Stimulated activated CD4-positive, alpha-beta T cell treated with anti-CD3 and anti-CD28 coated beads, Interleukin-2, amount 100 ng/mL, for 24 hours (primary cell): ENCODE measurements at places on chromosomes 1 and 21.
A peak's percentile ranks its signal among the peaks of the same experiment; 100 is the strongest.

GRCh38 chr21:33075128-33075527 is 5.2 kb downstream of the OLIG1 start:
- no peak for DNase-seq

GRCh38 chr1:18644446-18644845 is 13.8 kb downstream of the PAX7 start:
- DNase-seq = no peak

GRCh38 chr1:96515430-96515829 is 206.2 kb upstream of the PTBP2 start:
- DNase-seq = no peak

- peak; percentile 77 for DNase-seq
Measured at GRCh38 chr1:39491146-39491921, at the start of gene BMP8A. Gene BMP8A (plus strand): TSS chr1:39491636. CDS start chr1:39491992, 356 bp downstream.

DNA sequence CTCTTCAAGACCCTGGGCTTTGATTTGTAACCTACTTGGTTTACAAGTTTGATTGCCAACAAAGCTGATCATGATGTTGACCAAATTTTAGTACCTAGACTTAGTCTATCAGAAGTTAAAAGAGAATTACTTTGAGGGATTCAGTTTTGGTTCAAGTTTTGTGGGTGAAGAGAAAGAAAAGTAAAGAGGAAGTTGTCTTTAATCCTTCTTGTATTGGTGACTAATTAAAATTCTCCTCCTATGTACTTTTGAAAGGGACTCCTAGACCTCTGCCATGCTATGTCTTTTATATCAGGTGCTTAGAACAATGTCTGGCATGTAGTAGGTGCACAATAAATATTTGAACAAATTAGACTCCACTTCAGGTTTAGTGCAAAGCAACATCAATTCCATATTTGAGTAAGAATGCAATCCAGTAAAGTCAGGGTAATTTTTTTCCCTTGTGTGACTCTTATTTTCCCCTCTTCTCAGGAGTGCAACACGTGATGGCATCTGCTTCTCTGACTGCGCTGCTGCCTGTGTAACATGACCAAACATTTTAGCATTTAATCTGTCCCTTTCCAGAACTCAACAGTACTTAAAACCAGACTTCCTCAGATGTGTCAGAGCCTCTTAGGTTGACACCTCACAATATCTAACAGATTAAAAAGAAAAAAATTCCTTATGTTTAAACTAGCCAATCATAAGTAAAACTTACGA is 41.1 kb upstream of the KCNQ4 start:
- DNase-seq = peak; percentile 24

GRCh38 chr1:40734882-40735628 is 43.6 kb downstream of the NFYC start:
- DNase-seq = no peak

- DNase-seq = no peak
Measured at GRCh38 chr1:233356705-233356987, 29.1 kb downstream of the MAP3K21 start.

DNA sequence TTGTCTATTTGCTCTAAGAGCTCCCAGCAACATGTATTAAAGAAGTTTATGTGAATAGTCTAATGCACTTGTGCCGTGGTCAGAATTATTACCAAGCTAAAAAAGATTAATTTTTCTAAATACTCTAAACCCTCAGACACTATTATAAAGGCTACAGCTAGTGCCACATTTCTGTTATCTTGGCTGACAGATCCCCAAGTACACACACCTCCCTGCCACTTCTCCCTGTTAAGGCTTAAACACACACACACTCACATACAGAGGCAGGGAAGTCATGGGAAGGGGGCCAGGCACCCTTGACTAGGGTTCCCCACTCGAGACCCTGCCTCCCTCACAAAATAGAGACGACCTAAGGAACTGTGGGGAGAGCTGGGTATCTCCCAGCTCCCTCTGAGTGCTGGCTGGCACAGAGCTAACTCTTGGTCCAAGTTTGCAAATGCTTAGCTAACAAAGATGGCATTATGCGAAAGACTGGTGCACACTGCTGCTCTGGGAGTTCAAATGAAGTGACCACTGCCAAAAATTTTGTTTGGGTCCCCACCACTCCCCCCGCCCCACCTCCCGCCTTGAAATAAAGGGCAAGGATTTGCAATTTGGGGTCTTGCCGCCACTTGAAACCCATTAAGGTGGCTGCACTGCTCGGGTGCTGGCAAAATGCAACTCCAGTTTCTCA is 9.8 kb downstream of the SSBP3 start:
- DNase-seq = no peak

DNA sequence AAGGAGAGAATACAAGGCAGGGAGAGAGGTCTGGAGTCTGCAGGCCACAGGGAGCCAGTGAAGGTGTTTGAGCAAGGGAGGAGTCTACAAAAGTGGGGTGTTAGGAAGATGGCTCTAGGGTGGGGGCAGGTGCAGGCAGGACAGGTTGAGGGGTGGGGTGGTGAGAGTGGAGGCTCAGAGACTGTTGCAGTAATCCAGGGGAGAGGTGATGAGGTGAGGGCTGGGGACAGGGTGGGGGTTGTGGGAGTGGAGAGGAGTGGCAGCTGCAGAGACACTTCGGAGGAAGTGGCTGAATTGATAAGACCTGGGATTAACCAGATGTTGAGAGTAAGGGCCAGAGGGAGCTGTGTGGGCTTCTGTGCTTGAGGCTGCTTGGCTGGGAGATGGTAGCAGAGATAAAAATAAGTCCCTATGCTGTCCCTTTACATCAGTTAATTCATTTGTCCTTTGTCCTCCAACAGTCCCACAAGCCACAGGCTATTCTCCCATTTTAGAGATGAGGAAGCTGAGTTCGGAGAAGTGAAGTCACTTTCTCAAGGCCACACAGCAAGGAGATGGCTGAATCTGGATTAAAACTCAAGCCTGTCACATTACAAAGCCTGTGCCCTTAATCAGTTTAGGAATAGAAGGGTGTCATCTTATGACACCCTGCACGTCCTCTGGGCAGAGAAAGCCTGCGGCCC is 54.8 kb upstream of the SYNC start:
- DNase-seq = no peak

DNA sequence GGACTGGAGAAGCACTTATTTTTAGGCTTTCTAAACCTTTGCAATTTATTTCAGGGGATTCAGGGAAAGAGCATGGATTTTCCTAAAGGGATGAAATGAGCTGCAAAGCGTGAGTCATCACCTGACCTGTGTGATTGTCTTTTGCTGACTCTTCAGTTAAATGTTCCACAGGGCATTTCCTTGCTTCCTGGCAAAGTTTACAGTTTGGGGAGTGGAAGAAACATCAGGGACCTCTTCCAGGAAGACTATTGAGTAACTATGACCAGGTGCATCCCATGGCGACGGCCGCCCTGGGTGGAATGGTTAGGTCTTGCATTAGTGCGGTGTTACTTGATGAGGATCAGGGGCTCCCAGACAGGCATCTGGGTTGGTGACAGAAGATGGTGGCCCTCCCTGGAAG is 79.5 kb upstream of the SIPA1L2 start:
- no peak for DNase-seq

DNA sequence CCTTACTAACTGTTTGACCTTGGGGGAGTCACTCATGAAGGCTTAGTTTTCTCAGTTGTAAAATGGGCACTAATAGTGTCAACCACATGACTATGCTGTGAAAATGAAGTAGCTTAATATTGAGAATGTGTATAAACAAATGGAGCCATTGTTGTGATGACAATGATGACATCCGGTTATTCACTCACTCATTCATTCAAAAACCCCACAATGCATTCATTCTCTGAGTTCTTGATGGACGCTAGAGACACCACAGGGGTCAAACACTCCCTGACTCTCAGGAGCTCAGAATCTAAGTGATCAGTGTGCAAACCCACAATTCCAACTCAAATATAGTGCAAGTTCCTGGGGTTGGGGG is 138.9 kb downstream of the FOXD2 start:
- DNase-seq = no peak

DNA sequence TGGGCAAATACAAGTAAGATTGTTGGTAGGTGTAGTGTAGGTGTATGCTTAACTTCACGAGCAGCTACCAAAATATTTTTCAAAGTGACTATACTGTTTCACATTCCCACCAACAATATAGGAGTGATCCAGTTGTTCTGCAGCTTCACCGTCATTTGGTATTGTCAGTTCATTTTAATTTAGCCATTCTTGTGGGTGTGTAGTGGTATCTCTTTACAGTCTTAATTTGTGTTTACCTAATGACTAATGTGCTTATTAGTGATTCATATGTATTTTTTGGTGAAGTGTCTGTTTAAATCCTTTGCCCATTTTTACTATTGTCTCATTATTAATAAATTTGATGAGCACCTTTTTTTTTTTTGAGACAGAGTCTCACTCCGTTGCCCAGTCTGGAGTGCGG is 35.4 kb downstream of the RCSD1 start:
- no peak for DNase-seq

DNA sequence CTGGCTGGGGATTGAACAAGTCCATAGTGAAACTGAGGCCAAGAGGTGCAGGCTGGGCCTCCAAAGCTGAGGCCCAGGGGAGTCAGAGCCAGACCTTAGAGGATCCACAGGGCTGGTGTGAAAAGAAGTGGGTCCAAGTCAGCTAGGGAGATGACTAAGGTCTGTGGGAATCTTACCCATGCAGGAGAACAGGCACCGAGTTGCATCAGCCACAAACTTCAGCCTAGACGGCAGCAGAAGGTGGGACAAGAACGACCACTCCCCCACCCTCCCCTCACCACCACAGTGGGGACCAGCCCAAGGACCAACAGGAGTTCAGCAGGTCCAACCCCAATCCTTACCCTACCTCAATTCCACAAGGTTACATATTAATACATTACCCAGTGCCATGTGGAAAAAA is 282.3 kb downstream of the TTLL7 start:
- no peak for DNase-seq

- no peak for DNase-seq
Measured at GRCh38 chr1:147480565-147480935, 60.8 kb upstream of the BCL9 start.

- no peak for DNase-seq
Measured at GRCh38 chr1:44453798-44454349, 48.8 kb downstream of the RNF220 start.

DNA sequence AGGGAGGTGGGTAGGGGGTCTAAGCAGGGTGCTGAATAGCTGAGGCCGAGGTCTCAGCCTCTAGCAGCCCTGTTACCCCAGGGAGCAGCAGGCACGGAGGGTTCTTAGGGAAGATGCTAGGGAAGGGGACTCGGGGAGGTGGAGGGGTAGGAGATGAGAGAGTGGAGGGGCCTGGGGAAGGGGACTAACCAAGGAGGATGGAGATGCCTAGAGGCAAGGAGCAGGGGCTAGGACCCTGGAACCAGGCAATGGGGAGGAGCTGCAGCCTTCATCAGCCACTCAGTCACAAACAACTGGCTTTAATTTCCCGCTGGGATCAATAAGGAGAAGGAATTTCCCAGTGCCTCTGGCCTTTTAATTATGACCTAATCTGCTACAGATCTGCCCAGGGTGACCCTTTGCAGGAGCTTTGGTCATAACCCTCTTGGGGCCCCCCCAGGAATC is 2.9 kb upstream of the CRABP2 start:
- DNase-seq = no peak

GRCh38 chr1:89610457-89611011 is 22.4 kb upstream of the LRRC8C start:
- DNase-seq = peak; percentile 49

- no peak for DNase-seq
Measured at GRCh38 chr21:22889445-22889844, 1891.2 kb downstream of the NCAM2 start.

DNA sequence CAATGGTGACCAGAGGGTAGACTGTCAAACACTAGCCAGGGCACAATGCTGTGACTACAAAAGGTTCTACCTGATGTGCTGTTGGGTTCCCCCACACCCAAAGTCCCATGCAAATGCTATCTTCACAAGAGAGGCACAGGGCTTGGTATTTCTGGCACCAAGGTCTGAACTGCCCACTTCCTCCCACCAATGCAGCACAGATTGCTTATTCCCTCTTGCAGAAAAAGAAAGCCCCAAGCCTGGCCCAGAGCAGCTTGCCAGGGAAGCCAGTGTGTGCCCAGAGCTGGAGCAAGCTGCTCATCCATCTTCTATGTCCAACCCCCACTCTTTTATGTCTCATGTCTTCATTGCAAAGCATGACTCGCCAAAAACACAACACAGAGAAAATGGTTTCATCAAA is 149.4 kb upstream of the CAMK1G start:
- no peak for DNase-seq

DNA sequence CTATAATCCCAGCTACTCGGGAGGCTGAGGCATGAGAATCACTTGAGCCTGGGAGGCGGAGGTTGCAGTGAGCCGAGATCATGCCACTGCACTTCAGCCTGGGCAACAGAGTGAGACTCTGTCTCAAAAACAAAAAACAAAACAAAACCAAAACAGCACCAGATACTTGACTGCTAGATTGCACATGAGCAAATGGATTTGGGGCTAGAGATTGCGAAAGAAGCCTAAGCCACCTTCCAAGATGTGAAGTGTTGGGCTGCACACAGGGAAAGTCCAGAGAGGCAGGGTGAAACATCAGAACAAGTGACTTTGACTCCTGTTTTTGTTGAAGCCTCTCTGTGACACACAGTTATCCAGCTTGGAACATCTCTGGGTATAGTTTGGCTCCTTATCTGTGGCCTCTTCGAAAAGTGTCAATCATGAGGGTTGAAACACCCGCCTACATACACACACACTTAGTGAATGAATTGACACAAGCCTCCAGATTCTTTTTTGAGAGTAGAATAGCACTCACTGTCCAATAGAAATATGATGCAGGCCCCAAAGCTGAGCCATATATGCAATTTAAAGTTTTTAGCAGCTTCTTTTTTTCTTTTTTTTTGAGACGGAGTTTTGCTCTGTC is 34.2 kb upstream of the GPR137B start:
- DNase-seq = no peak

GRCh38 chr1:59903141-59903754 is 23.3 kb downstream of the CYP2J2 start:
- no peak for DNase-seq

DNA sequence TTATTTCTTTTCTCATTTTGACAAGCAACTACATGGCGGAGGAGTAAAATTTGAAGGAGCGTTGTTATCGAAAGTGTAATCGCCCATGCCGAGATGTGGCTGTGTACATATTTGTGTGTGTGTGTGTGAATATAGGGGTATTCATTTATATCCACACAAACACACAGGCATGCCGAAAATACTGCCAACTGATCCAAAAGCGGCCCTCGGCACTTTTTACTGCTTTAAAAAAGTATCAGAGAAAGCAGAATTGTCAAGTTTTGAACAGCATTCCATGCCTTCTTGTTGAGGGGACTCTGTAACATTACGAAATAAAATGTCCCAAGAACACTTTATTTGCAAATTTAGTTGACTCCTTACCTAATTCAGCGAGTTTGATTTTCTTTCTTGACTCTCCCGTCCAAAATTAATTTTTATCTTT is 1.1 kb downstream of the PBX1 start:
- no peak for DNase-seq
